Activated effector memory CD4-positive, alpha-beta T cell treated with anti-CD3 and anti-CD28 coated beads, Interleukin-2, amount 50 U/mL, for 16 hours (primary cell): ENCODE measurements at places on chromosomes 4 and X.

- no peak for DNase-seq
Observed at GRCh38 chr4:98332017-98332416, 70.8 kb downstream of the RAP1GDS1 start.

DNA sequence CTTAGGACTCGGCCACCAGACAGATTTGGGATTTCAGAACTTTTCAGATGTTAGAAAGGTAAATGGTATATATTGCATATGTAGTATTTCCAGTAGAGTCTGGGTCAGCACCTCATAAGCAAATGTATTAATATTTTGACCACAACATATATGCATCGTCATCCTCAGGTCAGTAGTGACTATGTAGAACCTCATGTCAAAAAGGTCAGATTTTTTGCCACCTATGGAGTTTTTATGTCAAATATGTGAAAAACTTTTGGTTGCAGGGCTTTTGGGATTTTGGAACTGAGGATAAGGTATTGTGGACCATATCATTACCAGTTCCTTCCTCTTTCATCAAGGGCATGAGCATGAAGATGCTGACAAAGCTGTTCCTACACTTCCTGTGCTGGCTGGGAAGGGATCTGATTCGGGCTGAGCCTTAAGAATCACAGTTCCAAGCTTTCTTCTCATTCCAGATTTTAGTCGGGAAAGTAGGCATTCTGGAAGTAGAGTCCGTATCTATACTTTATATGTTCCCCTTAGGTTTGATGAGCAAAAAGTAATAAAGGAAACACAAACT is 183.0 kb upstream of the PGRMC2 start:
- no peak for DNase-seq

GRCh38 chr4:167555338-167556022 is 321.2 kb upstream of the SPOCK3 start:
- no peak for DNase-seq

DNA sequence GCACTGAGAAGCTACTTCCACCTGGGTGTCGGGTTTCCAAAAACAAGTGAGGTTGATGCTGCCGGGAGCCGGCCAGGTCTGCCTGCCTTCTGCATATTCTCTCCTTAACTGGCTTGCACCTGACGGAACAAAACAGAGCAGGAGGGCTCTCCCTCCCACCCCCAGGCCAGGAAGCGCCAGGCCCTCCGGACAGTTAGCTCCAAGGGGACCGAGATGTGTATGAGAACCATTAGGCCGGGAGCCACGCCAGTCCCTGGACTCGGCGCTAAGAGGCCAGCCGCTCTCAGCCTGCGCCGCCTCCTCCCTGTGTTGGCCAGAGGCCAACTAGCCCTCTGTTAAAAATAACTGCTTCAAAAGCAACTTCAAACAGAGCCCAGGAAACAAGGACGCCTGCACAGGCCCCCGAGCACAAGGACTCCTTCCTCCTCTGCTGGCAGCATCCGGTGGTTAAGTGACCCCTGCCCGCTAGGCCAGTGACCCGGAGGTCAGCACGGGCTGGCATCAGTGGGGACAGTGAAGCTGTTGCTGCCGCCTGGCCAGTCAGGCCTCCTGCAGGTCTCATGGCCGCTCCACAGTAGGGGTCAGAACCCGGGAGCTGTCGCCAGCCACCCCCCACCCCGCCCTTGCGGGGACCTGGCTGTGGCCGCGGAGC is 107.9 kb downstream of the ABLIM2 start:
- DNase-seq, result no peak

DNA sequence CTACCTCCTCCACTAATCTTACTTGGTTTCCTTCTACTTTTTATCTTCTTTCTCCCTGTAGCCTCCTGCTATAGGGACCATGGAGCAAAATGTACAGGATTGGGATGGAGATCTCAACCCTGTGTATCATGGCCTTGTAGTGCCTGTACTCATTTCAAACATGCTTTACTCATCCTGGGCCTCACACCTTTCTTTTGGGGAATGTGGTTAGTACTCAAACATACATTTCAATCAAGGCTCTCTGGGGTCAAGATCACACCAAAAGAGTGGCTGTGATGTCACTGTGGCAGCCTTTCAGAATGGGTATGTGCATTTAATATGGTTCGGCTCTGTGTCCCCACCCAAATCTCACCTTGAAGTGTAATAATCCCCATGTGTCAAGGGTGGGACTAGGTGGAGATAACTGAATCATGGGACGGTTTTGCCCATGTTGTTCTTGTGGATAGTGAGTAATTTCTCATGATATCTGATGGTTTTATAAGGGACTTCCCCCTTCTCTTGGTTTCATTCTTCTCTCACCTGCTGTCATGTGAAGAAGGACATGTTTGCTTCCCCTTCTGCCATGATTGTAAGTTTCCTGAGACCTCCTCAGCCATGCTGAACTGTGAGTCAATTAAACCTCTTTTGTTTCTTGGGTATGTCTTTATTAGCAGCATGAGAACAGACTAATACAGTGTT is 205.1 kb downstream of the RASL11B start:
- no peak for DNase-seq

- DNase-seq, result no peak
Observed at GRCh38 chr4:13413729-13414437, 70.3 kb downstream of the RAB28 start.

DNA sequence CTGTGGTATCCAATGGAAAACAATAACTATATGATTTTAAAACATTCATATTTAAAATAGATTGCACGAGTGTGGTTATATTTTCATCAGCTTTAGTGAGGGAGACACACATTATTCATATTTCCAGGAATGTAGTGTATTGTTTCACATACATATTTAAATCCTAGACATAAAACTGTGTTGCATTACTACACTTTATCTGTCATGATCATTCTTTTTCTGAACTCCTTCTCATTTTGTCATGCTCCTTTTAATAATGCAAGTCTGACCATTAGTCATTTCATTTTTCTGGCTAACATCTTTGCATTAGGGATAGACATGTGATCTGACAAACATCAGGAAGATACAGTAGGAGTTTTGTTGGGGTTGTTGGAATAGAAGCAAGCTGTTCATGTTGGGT is 1382.7 kb downstream of the PCDH7 start:
- no peak for DNase-seq

- DNase-seq, result no peak
Observed at GRCh38 chr4:185838104-185838452, 26.1 kb upstream of the SORBS2 start.

- no peak for DNase-seq
Observed at GRCh38 chr4:80143307-80143679, 54.0 kb upstream of the PRDM8 start.

DNA sequence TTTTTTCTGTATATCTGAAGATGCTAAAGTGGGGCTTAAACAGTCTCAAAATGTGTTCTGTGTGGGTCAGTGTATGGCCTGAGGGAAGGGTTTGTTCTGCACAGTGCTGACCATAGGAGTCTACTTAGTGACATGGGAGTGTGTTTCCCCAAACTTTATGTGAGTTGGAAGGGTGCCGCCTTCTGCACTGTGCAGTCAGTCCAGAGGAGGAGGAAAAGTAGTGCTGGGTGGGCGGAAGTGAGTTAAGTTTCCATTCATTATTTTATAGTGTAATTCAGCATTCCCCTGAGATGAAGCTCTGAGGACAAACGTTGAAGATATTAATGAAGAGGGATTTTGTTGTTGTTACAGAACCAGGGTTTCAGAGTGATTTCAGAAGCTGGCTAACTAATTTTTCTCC is 2.9 kb downstream of the CHST7 start:
- DNase-seq, result peak; percentile 61

DNA sequence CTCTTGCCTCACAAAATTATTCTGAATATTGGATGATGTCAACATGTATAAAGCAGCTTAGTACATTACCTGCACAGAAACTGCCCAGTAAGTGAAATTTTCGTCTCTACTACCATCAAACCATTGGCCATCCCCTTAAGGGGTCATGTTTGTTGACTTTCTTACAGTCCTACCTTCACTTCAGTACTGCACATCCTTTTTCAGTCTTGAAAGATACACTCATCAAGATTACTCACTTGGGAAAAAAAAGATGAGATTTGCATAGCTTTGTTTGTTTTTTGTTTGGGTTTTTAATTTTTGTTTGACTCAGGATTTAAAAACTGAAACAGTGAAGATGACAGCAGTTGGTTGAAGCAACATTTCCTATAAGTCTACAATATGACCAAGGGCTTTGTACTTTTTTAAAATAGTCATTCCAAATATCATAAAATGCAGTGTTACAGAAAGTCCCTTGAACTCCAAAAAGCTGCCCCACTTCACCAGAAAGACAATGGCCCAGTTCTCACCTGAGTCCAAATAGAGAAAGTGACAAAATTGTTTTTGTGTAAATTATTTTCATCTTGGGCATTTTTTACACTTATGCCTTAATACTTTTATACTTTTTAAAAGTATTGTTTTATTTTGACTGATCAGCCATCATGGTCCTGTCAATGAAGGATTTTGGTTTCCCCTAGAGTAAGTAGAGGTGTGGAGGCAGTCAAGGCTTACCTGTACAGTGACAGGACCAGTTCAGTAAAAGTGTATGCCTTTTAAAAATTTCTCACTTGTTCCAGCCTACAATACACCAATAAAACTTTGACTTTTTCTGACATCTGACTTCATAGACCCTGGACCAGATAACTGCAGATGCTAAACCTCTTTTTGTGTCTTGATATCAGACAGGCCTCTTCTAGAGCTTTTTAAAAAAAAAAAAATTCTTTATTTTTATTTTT is 59.7 kb upstream of the EDA2R start:
- no peak for DNase-seq

DNA sequence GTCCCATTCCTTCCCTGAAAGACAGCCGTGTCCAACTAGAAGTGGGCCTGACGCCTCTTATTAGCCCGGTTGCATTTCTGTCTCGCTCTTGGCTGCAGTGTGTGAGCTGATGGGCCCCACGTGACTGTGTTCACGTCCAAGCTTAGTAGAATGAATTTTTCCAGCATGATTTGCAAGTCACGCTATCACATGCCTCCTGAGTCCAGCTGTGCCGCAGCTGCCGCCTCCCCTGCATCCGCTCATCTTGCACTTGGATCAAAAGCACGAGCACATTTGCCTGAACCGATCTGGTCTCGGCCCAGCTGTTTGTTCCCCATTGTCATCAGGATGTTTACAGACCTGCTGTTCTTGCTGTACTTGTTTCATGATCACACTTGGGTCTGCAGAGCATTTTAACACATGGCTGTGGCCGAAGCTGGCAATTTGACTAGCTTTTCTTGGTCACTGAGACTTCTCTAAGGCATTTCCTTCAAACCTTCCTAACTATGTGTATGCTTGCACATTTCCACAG is 126.5 kb downstream of the KIT start:
- DNase-seq, result no peak

DNA sequence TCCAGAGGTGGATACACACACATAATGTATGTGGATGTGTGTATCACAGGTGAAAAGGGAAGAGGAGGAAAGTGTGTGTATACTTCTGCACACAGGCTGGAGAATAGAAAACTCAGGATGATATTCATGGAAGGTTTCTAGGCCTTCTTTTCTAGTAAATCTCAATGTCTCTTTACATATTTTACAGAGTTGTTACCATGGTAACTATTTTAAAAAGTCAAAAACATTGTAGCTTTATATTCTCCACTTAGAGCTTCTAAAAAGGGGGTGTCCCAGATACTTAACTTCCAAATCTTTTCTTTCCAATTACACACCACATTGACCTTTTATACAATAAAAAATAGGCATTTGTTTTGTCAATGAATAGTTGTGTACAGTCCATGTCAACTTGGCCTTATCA is 604.8 kb upstream of the LCORL start:
- DNase-seq, result no peak

DNA sequence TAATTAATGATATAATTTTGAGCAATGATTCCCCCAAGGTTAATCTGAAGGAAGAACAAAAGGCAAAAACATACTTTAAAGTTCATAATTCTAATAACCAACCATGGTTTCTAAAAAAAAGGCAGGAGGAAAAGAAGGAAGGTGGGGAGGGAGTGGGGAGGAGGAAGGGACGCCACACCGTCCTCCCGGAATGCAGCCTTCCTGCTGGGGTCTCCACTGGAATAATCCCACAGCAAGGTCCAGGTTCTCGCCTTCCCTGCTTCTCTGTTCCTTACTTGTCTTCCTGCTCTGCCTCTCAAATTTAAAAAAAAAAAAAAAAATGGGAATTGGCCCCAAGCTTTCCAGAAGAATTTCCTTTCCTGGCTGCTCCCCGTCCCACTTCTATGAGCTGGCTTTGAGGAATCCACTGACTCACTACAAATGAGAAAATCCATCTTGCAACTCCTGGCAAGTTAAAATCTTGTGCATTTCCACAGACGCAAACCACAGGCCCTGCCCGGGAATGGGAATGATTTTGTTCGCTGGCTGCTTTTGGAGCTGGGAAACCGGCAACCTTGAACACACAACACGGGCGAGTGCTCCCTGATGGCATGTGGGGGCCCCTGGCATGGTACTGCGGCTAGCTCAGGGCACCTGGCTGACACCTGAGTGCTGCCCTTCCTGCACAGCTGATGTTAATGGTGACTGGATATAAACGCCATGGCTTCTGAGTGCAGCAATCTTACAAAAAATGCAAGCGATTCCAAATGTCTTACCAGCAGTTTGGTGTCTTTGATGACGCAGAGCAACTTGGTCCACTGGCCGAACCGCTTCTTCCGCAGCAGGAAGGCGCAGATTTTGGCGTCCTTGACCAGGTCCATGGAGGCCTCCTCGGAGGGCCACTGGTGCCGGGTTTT is 97.0 kb downstream of the AFAP1 start:
- no peak for DNase-seq

DNA sequence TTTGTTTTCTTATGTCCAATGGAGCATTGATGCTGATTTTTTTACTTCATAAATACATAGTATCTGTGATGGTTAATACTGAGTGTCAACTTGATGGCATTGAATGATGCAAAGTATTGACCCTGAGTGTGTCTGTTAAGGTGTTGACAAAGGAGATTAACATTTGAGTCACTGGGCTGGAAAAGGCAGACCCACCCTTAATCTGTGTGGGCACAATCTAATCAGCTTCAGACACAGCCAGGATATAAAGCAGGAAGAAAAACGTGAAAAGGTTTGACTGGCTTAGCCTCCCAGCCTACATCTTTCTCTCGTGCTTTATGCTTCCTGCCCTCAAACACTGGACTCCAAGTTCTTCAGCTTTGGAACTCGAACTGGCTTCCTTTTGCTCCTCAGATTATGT is 230.6 kb upstream of the SPRY1 start:
- no peak for DNase-seq
